ENCODE measurements at places on chromosomes 5 and 9. TPM values are rescaled to one million over a fixed set of nuclear protein-coding genes. Genes with fewer than 3 reads are reported as not detected.

Gene BAAT
- total RNA-seq, result not detected

DNA sequence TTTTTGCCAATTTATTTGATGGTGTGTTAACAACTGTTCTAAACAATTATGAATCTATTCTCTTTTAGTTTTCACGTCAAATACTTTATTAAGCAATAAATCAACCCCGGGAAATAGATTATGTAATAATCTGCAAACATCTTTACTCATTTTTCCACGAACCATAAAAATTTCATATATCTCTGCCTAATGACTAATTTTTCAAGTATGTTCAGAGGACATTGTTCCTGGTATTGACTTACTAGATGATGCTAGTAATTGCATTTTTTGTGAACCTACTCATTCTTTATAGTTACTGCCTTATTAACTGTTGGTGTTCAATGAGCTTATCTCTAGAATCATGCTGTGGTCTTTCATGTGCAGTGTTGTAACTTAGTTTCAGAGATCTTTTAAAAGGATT lies 41.0 kb upstream of the FBN2 start:
- DNase-seq, result peak; percentile 84
- peaks cover 52% of the 10 kb centered on the region for H3K4me1 ChIP-seq
- peak overlapping the region; percentile 88 for H3K27ac ChIP-seq
- peak overlapping the region; percentile 79 for H3K4me3 ChIP-seq
- H3K27me3 ChIP-seq, result peaks cover 3% of the 10 kb centered on the region
- peaks cover 9% of the 10 kb centered on the region for H3K36me3 ChIP-seq

Gene ANGPTL2
- total RNA-seq, result 20.9 TPM

GRCh38 chr5:58383448-58383847 lies 76.4 kb downstream of the PLK2 start:
- H3K27ac ChIP-seq, result no peak overlapping the region
- no peaks in the 10 kb centered on the region for H3K4me1 ChIP-seq
- no peak for DNase-seq
- H3K27me3 ChIP-seq, result no peaks in the 10 kb centered on the region
- no peak overlapping the region for H3K4me3 ChIP-seq

DNA sequence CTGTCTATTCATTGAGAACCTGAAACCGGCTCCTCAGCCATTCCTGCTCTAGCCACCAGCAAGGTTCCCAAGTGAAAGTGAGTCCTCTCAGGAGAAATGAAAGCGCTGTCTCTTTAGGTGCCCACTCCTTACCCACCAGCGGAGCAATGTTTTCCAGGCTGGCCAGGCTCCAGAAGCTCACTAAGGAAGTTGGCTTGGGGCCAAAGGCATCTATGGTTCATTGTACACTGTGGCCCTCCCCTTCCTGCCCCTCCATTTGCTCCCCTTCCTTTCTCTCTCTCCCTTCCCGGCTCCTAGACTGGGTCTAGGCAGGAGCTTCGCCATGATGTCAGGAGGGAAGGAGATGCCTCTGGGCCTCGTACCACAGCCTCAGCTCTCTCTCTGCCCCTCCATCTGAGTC lies 1.1 kb upstream of the GABRP start:
- no peaks in the 10 kb centered on the region for H3K36me3 ChIP-seq
- no peak overlapping the region for H3K4me3 ChIP-seq
- no peak for DNase-seq

DNA sequence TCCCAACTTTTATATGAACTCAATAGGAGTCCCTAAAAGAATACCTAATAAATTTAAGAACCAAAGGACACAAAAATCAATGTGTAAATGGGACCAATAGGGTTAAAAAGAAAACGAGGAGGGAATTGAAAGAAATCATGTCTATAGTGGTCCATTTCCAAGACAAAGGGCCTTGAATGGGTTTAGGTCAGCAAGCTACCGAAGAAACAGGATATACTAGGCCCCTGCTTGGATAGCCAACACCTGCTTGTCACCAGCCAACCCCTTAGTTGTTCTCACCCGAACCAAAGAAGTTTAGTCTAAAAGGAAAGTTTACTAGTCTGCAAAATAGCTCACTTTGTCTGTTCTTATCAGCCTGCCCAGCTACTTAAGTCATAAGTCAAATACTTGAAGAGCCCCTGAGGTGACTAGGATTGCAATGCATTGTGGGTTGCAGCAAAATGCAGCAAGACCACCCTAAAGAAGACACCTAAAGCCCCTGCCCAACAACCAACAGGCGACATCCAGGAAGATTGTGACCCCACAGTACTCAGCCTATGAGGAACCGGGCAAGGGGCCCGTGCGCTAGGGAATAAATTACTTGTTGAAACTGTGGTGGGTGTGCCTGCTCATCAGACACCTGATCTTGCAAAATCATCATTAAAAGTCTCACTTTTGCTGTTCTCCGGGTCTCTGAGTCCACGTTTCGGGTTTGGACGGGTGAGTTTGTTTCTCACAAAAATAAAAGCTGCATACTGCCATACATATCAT lies 183.9 kb upstream of the PPP1R26 start:
- H3K27ac ChIP-seq, result no peak overlapping the region
- H3K27me3 ChIP-seq, result peaks cover 11% of the 10 kb centered on the region
- no peak overlapping the region for H3K4me3 ChIP-seq
- no peaks in the 10 kb centered on the region for H3K4me1 ChIP-seq

DNA sequence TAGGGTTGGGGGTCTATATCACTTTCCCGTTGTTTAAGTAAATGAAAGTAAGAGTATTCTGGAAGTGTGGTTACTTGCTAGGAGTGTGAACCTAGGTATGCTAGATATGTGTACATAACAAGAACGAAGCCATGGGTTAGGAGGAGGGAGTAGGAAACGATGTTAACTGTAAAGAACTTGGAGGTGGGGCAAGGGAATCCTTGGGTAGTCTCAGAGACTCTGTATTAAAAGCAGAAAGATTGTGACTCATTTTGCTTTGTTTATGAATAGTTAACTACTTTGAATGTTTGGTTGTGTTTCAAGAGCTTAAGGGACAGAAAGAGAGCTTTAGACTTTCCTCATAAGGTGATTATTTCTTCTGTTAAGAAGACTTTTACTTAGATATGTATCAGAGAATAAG lies 59.9 kb downstream of the TMEM252 start:
- H3K4me1 ChIP-seq, result no peaks in the 10 kb centered on the region
- no peak for DNase-seq
- H3K27me3 ChIP-seq, result no peaks in the 10 kb centered on the region
- H3K4me3 ChIP-seq, result no peak overlapping the region
- H3K27ac ChIP-seq, result no peak overlapping the region

GRCh38 chr9:125110464-125110863 lies 32.9 kb downstream of the SCAI start:
- peaks cover 15% of the 10 kb centered on the region for H3K4me1 ChIP-seq
- H3K27ac ChIP-seq, result no peak overlapping the region
- no peak for DNase-seq
- no peaks in the 10 kb centered on the region for H3K27me3 ChIP-seq
- H3K36me3 ChIP-seq, result peaks cover 19% of the 10 kb centered on the region

Gene PLEKHG4B
- total RNA-seq, result 0.41 TPM

Gene FOXD1
- total RNA-seq, result 39.9 TPM

- peaks cover 7% of the 10 kb centered on the region for H3K4me1 ChIP-seq
- no peaks in the 10 kb centered on the region for H3K36me3 ChIP-seq
- H3K27ac ChIP-seq, result no peak overlapping the region
- DNase-seq, result no peak
Observed at GRCh38 chr9:69385581-69386033, 60.6 kb downstream of the ENTREP1 start.

Gene CA9
- total RNA-seq, result 0.15 TPM

Gene SLC1A3
- total RNA-seq, result 0.45 TPM

DNA sequence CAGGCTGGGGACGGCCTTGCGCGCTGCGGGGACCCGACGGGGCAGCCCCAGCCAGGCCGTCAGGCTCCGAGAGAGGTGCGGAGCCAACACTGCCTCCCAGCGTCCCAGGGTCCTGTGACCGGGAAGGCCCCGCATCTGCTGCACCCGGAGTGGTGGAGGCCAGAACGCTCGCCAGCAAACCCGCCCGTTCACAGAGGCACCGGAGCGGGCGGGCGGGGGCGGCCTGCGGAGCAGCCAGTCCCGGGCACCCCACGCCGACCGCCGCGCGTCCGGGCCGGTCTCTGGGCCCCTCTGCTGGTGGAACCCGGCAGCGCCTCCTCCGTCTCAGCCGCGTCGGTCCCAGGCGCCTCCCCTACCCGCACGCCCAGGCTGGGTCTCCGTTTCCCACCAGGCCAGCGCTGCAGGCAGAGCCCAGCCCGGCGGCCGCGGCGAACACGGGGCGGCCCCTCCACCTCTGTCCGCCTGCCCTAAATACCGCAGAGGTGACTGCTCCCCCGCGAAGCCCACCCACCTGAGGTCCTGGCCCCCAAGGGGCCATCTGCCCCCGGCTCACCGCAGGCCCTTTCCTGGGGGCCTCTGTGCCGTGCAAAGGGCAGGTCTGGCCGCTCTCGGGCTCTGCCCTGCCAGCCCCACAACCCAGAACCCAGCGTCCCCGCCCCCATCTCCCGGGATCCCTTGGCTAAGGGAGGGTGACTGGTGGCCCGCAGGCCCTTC lies 15.9 kb downstream of the EXD3 start:
- H3K4me1 ChIP-seq, result peaks cover 12% of the 10 kb centered on the region
- H3K4me3 ChIP-seq, result no peak overlapping the region
- H3K27me3 ChIP-seq, result peaks cover 7% of the 10 kb centered on the region
- DNase-seq, result no peak

- no peak overlapping the region for H3K4me3 ChIP-seq
- peak overlapping the region; percentile 59 for H3K27ac ChIP-seq
- DNase-seq, result no peak
- peaks cover 27% of the 10 kb centered on the region for H3K36me3 ChIP-seq
Observed at GRCh38 chr9:116027096-116027495, 126.5 kb upstream of the PAPPA start.

Gene GLRA1
- not detected for total RNA-seq

GRCh38 chr9:107208121-107208520 lies 75.0 kb upstream of the RAD23B start:
- no peak overlapping the region for H3K27ac ChIP-seq
- H3K36me3 ChIP-seq, result peaks cover under 1% of the 10 kb centered on the region
- H3K4me1 ChIP-seq, result peaks cover 28% of the 10 kb centered on the region
- no peak overlapping the region for H3K4me3 ChIP-seq

Gene PCDHGB1
- 2.4 TPM for total RNA-seq

DNA sequence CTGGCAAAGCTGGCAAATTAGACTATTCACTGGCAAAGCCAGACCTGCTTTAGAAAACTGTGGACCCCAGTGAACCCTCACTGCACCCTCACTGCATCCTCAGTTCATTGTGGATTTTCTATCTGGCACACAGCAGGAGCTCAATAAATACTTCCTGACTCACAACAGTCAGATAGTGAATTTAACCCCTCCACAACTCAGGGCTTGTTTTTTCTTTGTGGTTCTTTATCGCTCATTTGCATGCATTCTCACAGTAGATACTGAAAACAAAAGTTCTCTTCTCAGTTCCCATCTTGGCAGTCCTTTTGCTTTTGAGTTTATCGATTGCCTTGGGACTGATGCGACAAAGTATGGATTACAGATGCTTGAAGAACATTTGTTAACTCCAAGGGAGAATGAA lies 99.8 kb downstream of the ACTL7B start:
- no peaks in the 10 kb centered on the region for H3K4me1 ChIP-seq
- DNase-seq, result no peak
- no peaks in the 10 kb centered on the region for H3K36me3 ChIP-seq
- no peak overlapping the region for H3K4me3 ChIP-seq
- H3K27me3 ChIP-seq, result peaks cover 7% of the 10 kb centered on the region

DNA sequence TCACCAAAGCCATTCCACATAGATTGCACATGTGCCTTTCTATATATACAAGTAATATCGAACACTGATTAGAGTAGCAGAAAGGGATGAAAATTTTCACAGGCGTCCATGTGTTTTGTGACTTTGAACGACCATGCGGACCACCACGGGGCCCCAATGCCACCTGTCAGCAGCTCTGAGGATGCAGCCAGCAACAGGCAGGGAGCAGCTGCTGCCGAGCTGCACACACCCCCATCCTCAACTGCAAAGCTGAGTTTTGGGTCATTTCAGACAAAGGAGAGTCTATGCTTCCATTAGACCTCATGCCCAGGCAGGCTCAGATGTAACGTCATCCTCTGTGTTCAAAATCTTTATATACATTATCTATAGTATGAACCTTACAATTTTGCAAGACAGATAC lies 503.8 kb downstream of the IRX1 start:
- H3K4me3 ChIP-seq, result no peak overlapping the region
- no peak overlapping the region for H3K27ac ChIP-seq
- no peaks in the 10 kb centered on the region for H3K4me1 ChIP-seq
- no peak for DNase-seq
- H3K27me3 ChIP-seq, result no peaks in the 10 kb centered on the region

DNA sequence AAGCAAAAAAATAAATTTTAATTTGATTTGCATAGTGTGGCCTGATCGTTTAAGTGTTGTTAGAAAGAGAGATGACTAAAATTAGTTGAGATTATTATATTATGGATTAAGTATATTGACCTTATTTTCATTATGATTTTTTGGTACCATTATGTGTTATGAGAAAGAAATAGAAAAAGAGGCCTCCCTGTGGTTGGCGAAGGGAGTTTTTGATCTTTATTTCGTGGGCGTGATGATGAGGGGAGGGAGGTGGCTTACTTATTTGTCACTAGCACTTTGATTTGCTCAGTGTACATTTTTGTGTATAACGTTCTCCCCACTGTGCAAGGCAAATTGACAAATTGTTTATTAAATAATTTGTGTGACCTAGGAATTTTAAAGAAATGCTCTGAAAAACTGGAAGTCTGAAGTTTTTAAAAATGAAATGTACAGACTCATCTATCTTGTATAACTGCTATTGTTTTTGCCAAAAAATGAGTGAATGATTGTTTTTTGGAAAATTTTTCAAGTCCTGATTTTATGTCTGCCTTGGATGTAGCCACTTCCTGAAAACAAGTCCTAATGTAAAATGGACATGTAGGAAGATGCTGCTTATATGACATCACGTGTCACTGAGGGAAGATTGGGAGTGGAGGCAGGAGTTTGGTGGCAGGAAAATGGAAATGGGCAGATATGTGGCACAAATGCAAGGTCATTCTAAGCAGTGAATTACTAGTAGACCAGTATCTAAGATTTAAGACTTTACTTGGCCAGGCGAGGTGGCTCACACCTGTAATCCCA lies 3.0 kb downstream of the DAPK1 start:
- no peaks in the 10 kb centered on the region for H3K36me3 ChIP-seq
- H3K27ac ChIP-seq, result no peak overlapping the region
- peaks cover 14% of the 10 kb centered on the region for H3K27me3 ChIP-seq

DNA sequence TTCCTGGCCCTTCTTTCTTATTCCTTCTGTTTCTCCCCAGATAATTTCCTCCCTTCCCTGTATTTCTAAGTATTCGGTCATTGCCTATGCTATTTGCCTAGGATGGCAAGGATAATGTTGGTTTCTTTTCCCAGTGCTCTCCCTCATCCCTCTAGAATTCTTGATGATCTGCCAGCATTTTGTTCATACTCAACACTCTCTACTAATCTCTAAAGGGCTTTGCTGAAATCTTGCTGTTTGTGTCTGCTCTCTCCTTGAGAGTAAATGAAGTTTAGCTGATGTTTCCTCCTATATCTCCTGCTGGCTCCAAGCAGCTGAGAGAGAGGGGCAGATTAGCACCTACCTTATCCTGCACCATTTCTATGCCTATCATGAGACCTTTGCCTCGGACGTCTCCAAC lies 38.1 kb downstream of the AGXT2 start:
- peak overlapping the region; percentile 17 for H3K27ac ChIP-seq
- no peaks in the 10 kb centered on the region for H3K36me3 ChIP-seq
- H3K4me1 ChIP-seq, result peaks cover 12% of the 10 kb centered on the region

GRCh38 chr9:27634879-27635278 lies 61.6 kb upstream of the C9orf72 start:
- H3K4me1 ChIP-seq, result no peaks in the 10 kb centered on the region
- DNase-seq, result no peak
- H3K27me3 ChIP-seq, result no peaks in the 10 kb centered on the region

Data from HFFc6 (cell line).